CD4-positive, alpha-beta T cell treated with Interferon gamma for 1 hour (primary cell): ENCODE measurements at places on chromosomes 1 and 21.

GRCh38 chr1:200028586-200029034 lies 1.1 kb downstream of the NR5A2 start:
- no peak for DNase-seq

GRCh38 chr1:225474986-225475820 lies 47.4 kb upstream of the LBR start:
- peak; percentile 57 for DNase-seq

DNA sequence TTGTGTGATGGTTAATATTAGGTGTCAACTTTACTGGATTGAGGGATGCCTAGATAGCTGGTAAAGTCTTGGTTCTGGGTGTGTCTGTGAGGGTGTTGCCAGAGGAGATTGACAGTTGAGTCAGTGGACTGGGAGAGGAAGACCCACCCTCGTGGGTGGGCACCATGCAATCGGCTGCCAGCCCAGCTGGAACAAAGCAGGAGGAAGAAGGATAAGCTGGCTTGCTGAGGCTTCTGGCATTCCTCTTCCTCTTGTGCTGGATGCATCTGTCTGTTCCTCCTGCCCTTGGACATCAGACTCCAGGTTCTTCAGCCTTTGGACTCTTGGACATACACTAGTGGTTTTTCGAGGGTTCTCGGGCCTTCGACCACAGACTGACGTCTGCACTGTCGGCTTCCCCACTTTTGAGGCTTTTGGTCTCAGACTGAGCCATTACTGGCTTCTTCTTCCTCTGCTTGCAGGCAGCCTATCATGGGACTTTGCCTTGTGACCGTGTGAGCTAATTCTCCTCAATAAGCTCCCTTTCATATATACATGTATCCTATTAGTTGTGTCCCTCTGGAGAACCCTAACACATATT lies 184.3 kb upstream of the LMO4 start:
- no peak for DNase-seq

DNA sequence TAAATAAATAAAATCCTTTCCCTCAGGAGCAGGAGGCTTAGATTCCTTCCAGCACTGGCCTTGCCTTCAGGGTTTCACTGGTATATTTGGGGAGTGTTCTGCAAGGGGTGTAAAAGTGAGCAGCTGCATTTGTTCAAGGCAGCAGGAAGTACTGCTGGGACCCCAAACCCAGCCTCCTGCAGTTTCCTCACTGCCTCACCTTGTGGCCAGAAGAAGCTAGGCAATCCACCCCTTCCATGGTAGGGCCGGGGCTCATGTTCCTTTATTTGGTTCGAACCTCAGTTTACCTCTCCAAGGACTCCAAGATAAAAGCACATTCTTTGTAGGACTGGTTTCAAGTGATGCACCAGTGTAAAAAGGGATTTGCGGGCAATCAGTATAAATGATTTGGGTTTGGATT lies 21.0 kb upstream of the CFAP126 start:
- no peak for DNase-seq
